Fibroblast of skin of left quadriceps (primary cell): ENCODE measurements at places on chromosomes 4 and X.

- DNase-seq, result no peak
Observed at GRCh38 chr4:141220271-141220670, 424 bp upstream of the ZNF330 start.

GRCh38 chrX:65668377-65669310, 1.2 kb downstream of the MSN start:
- peak; percentile 64 for DNase-seq

GRCh38 chr4:22986262-22986661, 293.5 kb downstream of the GBA3 start:
- DNase-seq, result no peak

DNA sequence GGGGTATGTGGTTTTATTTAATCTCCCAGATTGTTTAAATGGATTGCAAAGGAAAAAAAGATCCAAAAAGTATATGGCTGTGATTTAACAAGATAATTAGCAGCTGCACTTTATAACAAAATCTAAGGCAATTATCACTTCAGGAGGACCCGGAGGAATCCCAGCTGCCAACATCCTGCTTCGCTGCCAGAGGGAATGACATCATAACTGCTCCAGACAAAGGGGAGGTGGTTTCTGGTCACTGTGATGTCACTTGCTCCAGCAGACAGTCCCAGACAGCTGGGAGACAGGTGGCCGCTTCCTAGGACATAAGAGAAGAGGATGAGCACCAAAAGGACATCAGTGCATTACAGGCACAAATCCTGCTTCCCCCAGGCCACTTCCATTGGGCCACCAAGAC, 371.0 kb downstream of the BCOR start:
- DNase-seq, result no peak

- DNase-seq, result peak; percentile 87
Observed at GRCh38 chrX:100649550-100650356, 5.8 kb downstream of the SRPX2 start.

DNA sequence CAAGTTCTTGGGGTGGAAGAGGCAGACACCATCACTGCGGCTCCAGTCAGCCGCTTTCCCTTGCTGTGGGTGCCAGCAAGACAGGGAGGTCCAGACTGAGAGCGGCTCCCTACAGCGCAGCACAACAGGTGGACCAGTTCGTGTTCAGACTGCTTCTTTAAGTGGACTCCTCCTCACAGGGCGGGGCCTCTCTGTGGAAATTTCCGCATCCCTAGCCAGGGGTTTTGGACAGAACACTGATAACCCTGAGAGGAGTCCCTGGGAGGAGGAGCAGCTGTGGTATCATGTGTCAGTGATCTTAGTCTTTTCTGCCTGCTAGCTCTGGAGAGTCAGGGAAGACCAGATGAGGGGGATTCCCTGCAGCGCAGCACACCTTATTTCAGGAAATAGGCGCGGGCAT, 48.5 kb downstream of the MAGEC2 start:
- no peak for DNase-seq

- DNase-seq, result no peak
Observed at GRCh38 chr4:6322761-6323566, 53.3 kb downstream of the WFS1 start.
